ENCODE measurements at places on chromosomes 1 and 21.

- no peak for DNase-seq
These were observed 24.8 kb downstream of the TM2D1 start for GRCh38 chr1:61699911-61700851.

DNA sequence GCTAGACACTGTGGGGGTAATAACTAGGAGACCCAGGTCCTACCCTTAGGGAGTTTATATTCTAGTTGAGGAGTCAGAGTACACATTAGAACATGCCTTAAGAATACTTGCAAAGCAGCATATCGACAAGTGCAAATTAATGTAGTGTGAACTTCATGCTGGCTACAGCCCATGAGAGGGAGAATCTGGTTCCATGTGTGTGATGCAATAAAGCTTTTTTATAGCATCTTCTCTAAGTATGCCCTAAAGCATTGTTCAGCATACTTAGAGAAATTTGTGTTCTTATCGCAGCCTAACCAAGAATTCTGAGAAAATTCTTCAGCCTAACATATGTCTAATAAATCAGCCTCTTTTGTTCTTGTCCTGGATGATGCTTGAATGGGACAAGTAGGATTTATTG, 95.5 kb downstream of the SDCCAG8 start:
- no peak for DNase-seq

GRCh38 chr1:109772658-109773202, 9.0 kb upstream of the EPS8L3 start:
- no peak for DNase-seq

DNA sequence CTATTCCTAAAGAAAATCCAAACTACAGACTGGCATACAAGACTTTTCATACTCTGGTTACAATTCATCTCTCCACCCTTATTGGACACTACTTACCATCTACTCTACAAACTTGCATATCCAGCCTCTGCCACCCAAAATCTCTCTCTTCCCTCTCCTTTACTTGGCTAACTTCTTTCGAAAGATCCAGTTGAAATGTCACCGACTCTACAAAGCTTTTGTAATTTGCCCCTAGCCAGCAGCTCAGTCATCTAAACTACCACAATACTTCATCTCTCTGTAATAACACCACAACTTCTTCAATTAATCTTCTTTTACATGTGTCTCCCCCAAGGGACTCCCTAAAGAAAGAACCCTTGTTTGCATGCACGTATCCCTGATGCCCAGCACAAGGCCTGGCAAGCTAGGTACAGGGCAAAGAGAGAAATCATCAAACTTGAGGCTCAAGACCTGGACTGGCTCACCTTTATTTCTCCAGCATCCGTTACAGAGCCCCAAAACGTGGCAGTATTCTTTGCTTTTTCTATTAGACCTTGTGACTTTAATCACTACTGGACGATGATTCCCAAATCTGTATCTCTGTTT, 2.7 kb downstream of the ZBTB21 start:
- no peak for DNase-seq

DNA sequence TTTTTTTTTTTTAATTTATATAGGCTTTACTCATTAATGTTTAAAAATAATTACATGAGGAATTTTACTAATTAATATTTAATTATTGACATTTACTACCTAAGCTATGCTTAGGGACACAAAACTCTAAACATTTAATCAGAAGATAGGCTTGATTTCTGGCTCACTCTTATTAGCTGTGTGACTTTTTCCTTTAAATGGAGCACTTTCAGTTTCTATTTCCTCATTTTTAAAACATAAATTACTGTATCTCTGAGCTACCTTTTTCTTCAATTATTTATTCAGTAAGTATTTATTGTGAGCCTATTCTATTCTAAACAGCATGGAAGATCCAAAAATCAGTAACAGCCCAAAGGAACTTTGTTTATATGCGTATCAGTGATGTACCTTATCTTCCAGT, 40.5 kb downstream of the MAP3K7CL start:
- DNase-seq, result no peak

- no peak for DNase-seq
These were observed 31.7 kb downstream of the RASSF5 start for GRCh38 chr1:206538901-206539640.

DNA sequence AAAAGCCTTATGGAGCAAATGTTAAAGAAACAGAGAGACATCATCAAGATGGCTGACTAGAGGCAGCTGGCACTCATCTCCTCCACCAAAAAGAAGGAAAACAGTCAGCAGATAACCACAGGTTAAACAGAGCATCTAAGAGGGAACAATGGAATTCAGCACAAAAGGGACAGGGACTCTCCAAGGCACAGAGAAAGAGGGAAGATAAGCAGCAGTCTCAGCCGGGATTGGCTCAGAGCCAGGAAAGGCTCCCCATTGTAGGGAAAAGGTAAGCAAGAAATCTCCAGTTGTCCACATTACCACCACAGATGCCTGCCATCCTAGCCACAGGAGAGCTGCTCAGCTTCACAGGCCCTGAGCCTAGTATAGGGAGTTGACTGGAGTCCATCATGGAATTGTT, 605.5 kb downstream of the SMYD3 start:
- DNase-seq, result no peak

DNA sequence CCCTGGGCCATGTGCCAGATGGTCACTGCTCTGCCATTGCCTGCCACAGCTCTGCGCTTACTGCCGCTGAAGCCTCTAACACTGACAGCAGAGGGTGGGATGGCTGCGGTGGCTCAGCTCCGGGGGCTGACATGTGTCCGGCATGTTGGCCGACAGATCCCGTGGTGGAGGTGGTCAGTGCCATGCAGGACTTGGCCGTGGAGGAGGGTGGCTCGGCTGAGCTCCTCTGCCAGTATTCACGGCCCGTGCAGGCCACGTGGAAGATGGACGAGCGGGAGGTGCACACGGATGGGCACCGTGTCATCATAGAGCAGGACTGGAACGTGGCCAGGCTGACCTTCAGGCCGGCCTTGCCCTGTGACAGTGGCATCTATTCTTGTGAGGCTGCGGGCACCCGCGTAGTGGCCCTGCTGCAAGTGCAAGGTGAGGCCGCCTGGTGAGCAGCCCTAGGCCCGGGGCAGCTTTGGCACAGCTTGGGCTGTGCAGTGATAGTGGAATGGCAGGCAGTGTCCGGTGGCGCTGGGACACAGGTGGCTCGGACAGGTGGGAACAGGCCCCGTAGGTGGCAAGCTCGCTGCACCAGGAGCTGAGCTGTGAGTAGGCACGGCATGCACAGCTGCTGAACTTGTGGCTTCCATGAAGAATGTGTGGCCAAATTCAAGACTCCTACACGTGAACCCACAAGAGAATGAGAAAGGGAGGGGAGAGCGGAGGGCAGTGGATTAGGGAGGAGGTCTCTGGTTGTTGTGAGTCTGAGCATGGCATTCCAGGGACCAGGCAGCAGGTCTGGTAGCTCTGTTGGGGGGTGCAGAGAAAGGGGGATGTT, 91.8 kb downstream of the TRIM11 start:
- DNase-seq, result no peak

DNA sequence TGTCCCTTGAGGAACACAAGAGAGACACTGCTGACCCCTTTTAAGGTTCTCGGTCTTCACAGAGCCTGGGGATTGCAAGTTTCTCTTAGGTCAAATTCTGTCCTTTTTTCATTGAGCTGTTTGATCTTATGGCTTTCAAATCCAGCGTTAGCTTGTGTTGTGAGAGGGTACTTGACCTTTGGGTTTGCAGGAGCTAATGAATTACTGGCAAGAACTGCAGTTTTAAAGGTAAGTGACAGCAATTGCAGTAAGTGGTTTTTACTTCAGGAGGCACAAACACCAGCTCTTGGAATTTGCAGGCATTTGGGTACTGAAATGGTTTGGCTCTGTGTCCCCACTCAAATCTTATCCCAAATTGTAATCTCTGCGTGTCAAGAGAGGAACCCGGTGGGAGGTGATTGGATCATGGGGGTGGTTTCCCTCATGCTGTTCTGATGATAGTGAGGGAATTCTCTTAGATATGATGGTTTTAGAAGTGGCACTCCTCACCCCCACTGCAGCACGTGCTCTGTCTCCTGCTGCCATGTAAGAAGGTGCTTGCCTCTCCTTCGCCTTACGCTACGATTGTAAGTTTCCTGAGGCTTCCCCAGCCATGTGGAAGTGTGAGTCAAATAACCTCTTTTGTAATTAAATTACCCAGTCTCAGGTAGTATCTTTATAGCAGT, 134.5 kb upstream of the LYPLAL1 start:
- no peak for DNase-seq

DNA sequence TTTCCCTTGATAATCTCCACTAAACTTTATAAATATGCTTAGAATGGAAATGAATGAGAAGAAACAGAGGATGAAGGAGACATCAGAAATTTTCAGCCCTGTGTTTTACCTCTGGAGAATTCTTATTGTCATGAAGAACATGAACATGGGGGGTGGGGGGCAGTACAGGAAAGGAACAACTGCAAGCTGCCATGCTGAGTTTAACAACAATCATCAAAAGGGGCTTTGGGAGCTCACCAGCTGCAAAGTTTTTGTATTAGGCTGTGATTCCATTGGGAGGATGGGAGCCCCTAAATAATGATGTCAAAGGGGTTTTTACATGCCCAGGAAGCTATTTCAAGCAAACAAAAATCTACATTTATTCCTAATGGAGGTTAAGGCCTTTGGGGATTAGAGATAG, 103.3 kb downstream of the AKT3 start:
- no peak for DNase-seq

- DNase-seq, result no peak
These were observed 675.1 kb upstream of the CXADR start for GRCh38 chr21:16837721-16838120.

DNA sequence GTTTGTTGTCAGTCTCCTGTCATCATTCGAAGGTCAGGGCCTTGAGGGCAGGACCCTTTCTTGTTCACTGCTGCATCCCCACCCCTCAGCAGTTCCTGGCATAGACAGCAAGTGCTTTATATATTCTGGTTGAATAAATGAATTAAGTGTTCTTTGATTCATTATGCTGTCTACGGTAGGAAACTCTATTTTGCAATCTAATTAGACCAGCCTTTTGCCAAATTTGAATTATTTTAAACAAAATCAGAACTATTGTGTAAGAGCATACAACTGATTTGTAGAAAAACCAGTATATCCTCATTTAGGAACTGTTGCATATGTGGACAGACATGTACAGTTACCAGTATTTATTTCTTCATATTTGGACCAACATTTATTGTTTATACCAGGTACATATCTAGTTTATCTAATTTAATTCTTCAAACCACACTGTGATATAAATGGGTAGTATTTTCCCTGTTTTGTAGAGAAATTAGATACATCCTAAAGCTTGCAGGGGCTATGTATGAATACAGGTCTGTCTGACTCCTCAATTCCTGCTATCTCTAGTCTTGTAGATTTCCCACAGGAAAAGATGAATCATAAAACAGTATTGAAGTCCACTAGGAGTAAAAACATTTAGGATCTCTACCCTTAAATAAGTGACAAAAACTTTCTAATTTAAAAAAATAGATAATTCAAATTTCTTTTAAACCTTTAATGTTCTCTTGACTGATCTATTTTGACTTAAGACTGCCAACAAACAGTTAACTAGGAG, 10.4 kb downstream of the MGST3 start:
- DNase-seq, result no peak

- DNase-seq, result no peak
These were observed 43.1 kb upstream of the HMGB4 start for GRCh38 chr1:33820804-33821203.

DNA sequence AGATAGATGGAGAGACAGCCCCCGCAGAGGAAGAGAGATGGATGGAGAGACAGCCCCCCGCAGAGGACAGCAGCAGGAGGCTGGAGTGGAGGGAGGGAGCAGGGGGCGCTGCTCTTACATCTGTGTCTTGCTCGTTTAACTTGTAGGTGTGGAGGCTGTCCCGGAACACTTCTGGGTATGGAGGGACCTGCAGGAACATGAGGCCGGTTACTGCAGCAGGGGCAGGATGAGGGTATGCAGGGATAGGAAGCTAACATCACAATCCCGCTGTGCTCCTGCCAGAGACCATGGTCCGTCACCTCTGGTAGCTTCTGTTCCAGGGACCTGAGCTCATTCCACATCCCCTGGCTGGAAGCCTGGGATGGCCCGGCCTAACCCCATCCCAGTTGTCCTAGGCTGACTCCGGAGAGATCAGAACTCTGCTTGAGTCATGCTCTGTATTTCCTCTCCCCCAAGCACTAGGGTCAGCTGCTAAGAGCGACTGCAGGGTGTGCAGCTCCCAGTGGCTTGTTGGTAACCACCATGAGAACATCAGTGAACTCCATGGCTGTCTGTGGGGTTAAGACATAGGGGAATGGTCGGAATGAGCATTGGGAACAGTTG, 36.7 kb upstream of the GOLT1A start:
- DNase-seq, result no peak

- no peak for DNase-seq
These were observed 710 bp downstream of the KLHL20 start for GRCh38 chr1:173715538-173715844.

DNA sequence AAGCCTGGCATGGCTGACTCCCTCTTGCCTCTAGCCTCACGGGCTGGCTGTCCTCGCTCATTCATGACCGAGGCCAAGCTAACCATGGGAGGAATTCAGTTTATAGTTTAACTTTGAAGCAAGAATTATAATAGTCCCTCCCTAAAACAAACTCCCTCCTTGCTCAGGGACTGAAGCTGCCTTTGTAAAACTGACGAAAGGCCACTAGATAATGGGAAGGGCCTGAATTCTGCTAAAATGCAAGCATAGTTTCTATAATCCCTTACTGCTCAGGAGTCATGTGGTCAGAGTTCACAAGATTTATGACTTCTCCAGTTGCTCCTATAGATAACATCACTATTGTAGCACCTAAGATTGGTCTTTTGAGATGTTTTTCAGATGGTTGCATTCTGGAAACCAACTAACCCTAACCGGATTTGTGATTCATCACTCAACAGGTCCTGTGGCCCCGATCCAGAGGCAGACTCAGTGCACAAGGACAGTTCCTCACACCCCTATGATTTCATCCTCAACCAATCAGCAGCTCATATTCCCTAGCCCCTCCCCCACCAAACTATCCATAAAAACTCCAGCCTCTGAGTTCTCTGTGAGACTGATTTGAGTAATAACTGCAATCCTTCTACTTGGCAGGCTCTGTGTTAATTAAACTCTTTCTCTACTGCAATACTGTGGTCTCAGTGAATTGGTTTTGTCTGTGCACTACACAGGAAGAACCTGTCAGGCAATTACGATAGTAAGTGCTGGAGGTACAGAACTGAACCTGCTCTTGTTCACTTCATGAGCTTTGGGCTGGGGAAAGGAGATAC, 26.4 kb downstream of the HHIPL2 start:
- DNase-seq, result peak; percentile 80

Measured in foreskin keratinocyte (primary cell).